ENCODE measurements at places on chromosomes 16 and 17.

DNA sequence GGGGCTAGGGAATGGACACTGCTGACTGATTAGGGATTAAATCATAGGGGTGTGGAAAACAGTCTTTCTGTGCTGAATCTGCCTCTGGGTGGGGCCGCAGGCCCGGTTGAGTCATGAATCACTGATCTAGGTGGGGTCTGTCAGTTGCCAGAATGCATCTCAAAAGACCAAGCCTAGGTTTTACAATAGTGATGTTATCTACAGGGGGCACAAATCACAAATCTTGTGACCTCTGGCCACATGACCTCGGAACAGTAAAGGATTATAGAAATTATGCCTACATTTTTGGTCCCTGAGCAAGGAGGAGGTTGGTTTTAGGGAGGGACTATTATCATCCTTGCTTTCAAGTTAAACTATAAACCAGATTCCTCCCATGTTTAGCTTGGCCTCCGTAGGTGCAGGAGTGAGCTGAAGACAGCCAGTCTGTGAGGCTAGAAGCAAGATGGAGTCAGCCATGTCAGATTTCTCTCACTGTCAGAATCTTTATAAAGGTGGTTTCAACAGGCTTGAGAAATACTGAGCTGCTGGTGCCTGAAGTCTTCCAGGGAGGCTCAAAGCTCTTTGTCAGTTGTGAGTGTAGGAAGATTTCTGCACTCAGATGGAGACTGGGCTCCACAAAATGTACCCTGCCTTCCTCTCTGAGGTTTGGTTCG, 12.9 kb downstream of the GNGT2 start:
- DNase-seq = no peak

GRCh38 chr17:72766761-72767356, 325.6 kb downstream of the SLC39A11 start:
- no peak for DNase-seq

- peak; percentile 96 for DNase-seq
Measured at GRCh38 chr17:34613064-34614019, 34.0 kb downstream of the TMEM132E start.

GRCh38 chr17:10034719-10035475, 129.8 kb upstream of the RCVRN start:
- DNase-seq = no peak

- no peak for DNase-seq
Measured at GRCh38 chr16:61763013-61763412, 273.2 kb downstream of the CDH8 start.

GRCh38 chr17:74180336-74180735, 23.1 kb upstream of the RPL38 start:
- no peak for DNase-seq
